ENCODE measurements at places on chromosomes 6 and 20.
A peak's percentile ranks its signal among the peaks of the same experiment; 100 is the strongest.

DNA sequence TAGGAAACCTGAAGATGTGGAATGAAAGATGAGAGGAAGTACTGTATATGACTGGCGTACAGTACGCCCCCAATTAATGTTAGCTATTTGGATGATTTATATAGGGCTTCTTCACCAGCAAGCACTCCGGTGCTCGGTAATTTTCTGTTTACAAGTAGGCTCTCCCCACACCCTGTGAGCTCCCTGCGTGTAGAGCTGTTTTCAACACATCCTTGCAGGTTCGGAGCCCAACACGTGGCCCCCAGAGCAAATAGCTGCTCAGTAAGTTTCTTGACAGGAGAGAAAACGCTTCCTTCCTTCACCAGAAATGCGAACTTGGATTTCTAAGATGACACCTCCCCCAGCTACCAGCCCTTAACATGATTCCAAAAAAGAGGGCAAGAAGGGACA lies 1.2 kb upstream of the RAB22A start:
- DNase-seq, result no peak

GRCh38 chr6:14380901-14381828 lies 263.6 kb downstream of the CD83 start:
- no peak for DNase-seq

- no peak for DNase-seq
Measured at GRCh38 chr6:69816569-69816968, 19.8 kb upstream of the LMBRD1 start.

- DNase-seq, result no peak
Measured at GRCh38 chr20:825710-826421, 7.6 kb upstream of the FAM110A start.

GRCh38 chr6:90098001-90098531 lies 198.6 kb downstream of the BACH2 start:
- DNase-seq, result peak; percentile 93

GRCh38 chr6:151317103-151317994 lies 74.0 kb downstream of the ZBTB2 start:
- peak; percentile 58 for DNase-seq

DNA sequence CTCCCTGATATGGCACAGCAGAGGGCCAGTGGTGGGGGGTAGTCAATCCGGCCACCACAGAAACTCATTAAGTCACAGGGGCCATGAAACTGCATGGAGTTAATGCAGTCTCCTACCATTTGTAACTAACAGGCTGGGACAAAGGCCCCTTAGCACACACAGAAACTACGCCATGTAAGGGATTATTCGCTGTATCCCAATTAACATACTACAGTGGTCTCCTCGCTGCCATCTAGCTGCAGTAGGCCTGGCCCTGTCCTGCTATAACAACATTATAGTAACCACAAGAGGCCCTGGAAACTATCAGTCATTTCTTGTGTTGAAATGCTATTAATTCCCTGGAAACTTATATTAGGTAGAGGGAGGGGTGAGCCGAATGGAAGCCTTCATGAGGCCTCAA lies 72.3 kb upstream of the CCN2 start:
- DNase-seq, result no peak

DNA sequence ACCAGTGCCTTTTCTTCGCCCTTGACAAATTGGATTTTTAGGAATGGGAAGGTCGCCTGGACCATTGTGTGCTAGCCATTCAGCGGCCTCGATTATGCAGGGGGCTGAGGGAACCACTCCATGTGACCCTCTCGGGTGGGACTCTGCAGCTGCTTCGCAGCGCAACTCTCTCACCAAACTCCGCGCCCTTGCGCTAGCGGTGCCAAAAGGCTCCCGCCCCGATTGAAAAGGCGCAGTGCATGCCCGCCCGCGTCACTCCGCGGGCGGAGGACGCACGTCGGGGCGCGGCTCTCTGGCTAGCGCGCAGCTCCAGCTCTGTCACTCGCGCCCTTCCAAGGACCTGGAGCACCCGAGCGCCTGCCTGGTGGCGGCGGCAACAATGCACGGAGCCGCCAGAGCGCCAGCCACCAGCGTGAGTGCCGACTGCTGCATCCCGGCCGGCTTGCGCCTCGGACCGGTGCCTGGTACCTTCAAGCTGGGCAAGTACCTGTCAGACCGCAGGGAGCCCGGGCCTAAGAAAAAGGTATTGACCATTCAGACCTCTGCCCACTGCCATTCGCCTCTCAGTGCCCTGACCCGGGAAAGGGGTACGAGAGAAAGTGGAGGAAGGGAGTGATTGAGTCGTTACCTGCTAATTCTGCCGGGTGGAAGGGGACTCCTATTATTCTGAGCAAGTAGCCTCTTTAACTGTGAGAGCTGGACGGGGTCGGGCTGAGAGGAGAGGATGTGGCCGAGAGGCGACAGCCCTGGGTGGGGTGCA lies at the start of gene PRDM13:
PRDM13 (plus strand) TSS at position 178 of the 760 bp plus-strand sequence; CDS start at position 380, 202 bp downstream.
- DNase-seq, result no peak

DNA sequence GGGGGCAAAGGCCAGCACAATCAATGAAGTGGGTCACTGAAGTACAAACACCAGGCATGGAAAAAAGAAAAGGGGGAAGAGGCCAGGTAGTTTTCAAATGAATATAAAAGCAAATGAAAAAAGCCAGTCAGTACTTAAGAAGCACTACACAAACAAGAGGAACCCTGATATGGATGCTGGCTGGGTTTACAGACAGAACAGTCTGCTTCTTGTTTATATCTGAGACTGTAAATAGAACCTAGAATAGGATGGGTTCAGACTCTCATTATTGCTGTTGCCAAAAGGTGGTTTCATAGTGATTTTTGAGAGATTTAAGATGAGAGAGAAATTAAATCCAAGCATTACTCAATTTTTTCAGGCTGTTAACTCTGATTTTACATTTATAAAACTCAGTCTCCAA lies 24.1 kb downstream of the USP45 start:
- no peak for DNase-seq

DNA sequence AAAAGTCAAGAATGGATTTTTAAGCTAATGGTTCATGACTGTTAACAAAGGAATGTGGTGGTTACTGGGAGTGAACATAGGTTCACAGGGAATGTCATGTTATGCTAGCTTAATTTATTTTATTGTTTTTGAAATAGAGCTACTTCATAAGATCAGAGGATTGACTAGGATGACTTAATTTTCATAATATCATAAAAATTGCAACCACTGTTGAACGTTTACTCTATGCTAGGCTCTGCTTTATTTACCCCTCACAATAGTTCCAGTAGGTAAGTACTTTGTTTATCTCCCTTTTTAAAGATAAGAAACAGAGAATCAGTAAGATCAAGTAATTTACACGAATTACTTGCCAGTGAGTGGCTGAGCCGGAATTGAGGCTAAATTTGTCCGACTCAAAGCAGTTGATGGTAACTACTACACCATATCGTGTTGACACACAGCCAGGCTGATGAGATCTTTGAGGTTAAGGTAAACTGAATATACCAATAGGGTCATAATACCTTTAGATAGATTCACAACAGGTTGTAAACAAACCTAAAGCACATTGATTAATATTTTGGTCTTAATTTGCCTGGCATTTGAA lies 194.6 kb upstream of the CITED2 start:
- peak; percentile 88 for DNase-seq

GRCh38 chr6:166488076-166488685 lies 98.3 kb downstream of the RAMACL start:
- no peak for DNase-seq

DNA sequence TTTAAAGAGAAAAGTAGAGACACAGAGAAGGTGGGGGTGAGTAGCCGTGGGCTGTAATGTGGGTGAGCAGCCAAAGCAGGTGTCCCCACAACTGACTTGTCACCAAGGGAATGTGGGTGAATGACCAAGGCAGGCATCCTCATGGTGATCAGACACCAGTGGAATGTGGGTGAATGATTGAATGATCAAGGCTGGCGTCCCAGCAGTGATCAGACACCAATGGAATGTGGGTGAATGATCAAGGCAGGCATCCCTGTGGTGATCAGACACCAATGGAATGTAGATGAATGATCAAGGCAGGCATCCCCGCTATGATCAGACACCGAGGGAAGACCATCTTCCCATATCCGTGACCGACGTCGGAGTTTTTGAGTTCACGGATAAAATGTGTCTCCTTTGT lies 49.8 kb upstream of the OR14J1 start:
- DNase-seq, result no peak

DNA sequence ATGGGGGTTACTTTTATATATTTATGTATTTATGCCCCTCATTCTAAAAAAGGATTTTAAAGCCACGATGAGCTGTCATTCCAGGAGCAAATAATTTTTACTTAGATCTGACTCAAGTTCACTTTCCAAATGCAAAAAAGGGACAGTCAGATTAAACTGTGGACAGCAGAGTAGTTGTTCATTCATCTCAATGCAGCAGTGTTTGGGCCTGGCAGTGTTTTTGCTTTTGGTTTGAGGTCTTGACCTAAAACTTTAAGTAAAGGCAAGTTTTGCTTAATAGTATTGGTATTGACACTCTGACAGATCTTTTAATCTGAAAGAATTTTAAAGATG lies 13.9 kb downstream of the JARID2 start:
- no peak for DNase-seq

- no peak for DNase-seq
Measured at GRCh38 chr6:4382362-4382853, 247.0 kb upstream of the ECI2 start.

- no peak for DNase-seq
Measured at GRCh38 chr20:9498322-9498721, 16.1 kb upstream of the LAMP5 start.

DNA sequence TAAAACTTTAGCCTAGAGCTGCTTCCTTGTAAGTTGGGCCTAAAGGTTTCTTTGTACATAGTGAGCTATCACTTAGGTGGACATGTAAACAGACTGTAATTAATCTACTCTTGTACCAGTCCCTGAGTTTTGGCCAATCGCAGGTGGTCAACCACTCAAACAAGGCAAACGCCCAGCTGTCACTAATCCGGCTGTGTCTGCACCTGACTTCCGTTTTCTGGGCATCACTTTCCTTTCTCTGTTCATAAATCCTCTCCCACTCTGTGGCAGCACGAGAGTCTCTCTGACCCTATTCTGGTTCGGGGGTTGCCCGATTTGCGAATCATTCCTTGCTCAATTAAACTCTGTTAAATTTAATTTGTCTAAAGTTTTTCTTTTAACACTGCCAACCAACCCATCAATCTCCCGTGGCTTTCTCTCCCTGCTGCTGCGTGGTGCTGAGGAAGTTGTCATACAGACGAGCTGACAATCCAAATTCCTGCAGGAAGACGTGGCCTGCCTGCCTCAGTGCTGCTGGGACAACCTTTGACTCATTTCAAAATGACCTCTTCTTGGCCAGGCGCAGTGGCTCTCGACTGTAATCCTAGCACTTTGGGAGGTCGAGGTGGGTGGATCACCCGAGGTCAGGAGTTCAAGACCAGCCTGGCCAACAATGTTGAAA lies 206.3 kb downstream of the QKI start:
- DNase-seq, result no peak

- DNase-seq, result no peak
Measured at GRCh38 chr6:98343797-98344196, 490.6 kb upstream of the POU3F2 start.

- DNase-seq, result no peak
Measured at GRCh38 chr20:61260905-61261304, 8.8 kb downstream of the CDH4 start.

DNA sequence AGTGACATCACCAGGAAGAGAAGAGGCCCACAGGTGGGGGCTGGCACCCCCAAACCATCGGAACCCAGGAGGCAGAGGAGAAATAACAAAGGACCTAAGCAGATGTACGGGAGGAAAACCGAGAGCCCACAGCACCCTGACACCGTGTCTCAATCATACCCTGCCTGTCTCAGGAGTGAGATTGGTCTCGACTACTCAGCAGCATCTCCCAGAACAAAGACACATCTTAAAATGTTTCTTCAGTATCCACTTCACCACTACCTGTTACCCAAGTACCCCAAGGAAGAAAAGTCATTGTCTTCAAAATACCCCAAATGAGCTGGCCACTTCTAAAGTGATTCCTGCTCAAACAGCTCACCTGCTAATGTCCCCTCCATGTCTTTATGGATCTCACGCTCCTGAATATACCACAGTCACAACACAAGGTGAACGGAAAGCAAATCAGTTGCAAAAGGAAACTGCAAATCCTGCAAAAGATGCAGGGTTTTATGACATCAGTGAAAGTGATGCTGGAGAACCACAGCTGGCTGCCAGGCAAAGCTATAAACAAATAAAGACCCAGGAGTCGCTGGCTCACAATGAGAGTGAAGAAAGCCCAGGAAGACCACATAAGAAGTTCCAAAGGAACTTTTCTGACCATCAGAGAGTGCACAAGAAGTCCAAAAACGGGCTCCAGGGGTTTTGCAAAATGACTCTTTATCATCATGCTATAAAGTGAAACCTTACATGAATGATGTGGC lies 44.1 kb downstream of the PREX1 start:
- DNase-seq, result no peak

DNA sequence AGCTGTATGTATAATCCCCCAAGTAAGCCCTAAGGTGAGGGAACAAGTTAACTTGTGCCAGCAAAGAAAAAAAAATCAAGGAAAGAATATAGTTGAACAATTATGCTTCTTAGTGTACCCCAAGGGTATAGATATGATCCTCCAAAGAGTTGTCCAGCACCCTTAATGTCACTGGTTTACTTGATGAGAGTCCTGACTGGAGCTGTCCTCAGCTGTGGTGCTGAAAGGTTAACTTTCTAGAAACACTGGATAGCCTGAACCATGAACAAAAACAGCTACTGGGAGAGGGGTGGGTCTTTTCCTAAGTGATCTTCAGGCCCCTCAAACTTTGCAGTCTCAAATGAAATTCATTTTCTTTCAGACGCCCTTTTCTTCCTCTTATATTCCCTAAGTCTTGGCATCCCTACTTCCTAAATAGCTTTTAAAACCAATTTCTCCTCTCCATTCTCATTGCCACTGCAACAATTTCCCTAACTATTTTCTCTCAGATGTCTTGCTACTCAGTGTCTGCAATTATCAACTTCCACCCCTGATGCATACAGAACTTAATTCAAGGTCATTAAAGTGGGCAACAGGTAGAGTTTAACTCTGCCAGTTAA lies 83.5 kb upstream of the PROKR2 start:
- no peak for DNase-seq

DNA sequence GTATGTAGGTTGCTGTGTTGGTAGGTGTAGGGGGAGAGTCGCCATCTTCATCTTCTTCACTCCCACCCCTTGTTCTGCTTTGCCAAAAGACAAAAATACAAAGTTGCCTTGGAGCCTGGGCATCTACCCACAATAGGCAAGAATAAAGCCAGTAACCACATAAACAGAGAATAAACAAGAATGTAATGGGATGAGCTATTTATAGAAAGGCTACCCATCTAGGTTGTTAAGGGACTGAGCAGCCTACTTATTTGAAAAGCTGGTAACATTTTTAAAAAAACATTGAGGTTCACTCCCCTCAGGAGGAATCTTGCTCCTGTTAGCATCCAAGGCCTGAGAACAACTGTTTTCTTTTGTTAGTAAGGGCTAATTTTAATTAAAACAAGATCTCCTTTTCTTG lies 301.4 kb upstream of the STXBP5 start:
- no peak for DNase-seq

GRCh38 chr20:10622657-10623418 lies 51.0 kb downstream of the JAG1 start:
- DNase-seq, result no peak

DNA sequence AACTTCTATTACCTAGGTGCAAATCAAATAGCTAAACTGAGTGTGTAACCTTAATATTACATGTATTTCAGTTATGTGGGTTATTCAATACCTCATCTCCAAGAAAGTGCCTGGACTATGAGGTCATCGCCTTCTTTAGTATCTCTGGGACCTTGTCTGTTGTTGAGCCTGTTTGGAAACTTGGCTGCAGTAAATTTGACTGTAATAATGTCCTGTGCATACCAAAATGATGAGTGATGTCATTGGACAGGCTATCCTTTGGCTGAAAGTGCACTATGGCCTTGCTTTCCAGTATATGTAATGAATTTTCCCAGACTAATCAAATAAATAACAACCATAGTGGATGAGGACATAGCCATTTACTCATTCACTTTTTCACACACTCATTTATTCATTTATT lies 455.1 kb downstream of the ADGRB3 start:
- peak; percentile 54 for DNase-seq

Measured in retinal pigment epithelial cell (primary cell).